ENCODE measurements at places on chromosomes 5 and 9. TPM values are rescaled to one million over a fixed set of nuclear protein-coding genes. Genes with fewer than 3 reads are reported as not detected.

The PIK3R1 gene
- total RNA-seq, result 71.6 TPM

- no peak overlapping the region for H3K27ac ChIP-seq
- no peaks in the 10 kb centered on the region for H3K4me1 ChIP-seq
- H3K4me3 ChIP-seq, result no peak overlapping the region
- DNase-seq, result no peak
- H3K27me3 ChIP-seq, result no peaks in the 10 kb centered on the region
Measured at GRCh38 chr9:73007966-73008672, 55.3 kb upstream of the ALDH1A1 start.

DNA sequence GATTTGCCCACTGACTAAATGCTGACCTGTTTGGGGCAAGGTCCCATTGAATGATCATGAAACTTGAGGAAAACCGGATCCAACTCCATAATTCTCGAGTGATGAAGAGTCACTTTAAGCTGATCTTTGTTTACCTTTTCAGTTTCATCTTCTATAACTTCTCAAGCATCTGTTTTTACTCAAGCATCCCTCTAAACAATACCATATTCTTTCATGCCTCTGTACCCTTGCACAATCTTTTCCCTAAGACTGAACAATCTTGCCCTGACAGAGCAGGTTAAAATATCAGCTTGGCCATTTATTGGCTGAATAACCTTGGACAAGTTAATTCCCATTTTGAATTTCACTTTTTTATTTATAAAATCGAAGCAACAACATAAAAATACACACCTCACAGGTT is 39.8 kb downstream of the TYRP1 start:
- no peak for DNase-seq
- no peak overlapping the region for H3K4me3 ChIP-seq
- no peaks in the 10 kb centered on the region for H3K4me1 ChIP-seq
- no peaks in the 10 kb centered on the region for H3K27me3 ChIP-seq

GRCh38 chr5:2895876-2896275 is 144.4 kb upstream of the IRX2 start:
- no peaks in the 10 kb centered on the region for H3K36me3 ChIP-seq
- H3K4me1 ChIP-seq, result no peaks in the 10 kb centered on the region
- DNase-seq, result no peak
- no peaks in the 10 kb centered on the region for H3K27me3 ChIP-seq
- no peak overlapping the region for H3K4me3 ChIP-seq

DNA sequence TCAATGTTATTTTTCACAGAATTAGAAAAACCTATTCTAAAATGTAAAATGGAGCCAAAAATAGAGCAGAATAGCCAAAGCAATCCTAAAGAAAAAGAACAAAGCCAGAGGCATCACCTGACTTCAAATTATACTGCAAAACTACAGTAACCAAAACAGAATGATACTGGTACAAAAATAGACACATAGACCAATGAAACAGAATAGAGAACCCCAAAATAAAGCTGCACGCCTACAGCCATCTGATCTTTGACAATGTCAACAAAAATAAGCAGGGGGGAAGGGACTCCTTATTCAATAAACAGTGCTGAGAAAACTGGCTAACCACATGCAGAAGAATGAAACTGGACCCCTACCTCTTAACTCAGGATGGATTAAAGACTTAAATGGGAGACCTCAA is 65.8 kb upstream of the PDE4D start:
- no peak for DNase-seq
- H3K4me1 ChIP-seq, result no peaks in the 10 kb centered on the region
- H3K4me3 ChIP-seq, result no peak overlapping the region
- H3K36me3 ChIP-seq, result no peaks in the 10 kb centered on the region
- H3K27me3 ChIP-seq, result no peaks in the 10 kb centered on the region
- H3K27ac ChIP-seq, result no peak overlapping the region

DNA sequence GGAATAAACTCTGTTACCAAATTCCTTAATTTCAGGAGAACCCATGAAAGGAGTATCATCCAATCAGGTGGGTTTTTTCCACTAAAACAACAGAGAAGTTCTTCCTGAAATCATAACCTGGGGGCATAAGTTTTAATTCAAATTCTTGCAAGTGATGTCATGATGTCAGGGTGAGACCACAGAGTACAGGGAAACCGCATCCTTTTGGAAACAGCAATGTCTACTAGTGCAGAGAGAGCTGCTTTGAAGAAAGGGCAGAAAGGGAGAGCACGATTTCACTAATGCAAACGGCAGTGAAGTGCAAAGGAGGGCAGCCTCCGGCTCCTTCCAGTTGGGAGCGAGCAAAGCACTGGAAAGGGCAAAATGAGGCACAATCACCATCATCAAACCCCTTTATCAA is 20.6 kb upstream of the CMBL start:
- peaks cover 8% of the 10 kb centered on the region for H3K4me1 ChIP-seq
- no peaks in the 10 kb centered on the region for H3K27me3 ChIP-seq
- no peak overlapping the region for H3K4me3 ChIP-seq
- no peaks in the 10 kb centered on the region for H3K36me3 ChIP-seq

DNA sequence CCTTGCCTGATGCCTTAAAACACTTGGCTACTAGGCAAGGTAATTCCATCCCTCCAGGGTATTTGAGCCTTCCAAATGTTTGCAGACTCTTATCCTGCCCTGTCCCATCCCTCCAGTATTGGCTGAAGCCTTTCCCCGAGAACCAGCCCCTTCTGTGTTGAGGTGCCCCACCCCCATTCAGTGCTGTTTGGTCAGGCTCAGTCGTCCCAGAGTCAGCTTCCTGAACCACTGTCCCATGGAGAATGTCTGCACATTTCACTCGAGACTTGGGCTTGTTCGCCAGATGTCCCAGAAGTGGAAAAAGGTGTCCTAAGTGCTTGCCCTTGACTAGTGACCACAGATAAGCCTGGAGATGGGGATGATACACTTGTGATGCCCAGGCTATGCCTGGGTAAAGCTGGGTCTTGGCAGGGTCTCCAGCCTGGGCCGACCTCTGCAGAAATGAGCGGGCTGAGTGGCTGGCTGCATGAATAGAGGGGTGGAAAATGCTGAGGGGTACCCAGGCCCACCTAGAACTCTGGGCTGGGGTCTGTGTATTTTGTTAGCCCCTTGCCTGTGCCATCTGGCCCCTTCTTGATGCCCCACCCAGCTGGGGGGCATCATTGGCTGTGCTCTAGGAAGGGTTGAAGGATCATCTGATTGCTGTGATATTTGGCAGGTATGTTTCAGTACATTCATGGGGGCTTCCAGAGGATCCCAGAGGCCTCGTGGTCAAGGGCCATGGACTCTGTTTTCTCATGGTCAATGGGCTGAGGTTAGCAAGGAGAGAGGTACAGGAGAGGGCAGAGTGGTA is 178.4 kb downstream of the MACROH2A1 start:
- no peaks in the 10 kb centered on the region for H3K27me3 ChIP-seq
- no peaks in the 10 kb centered on the region for H3K4me1 ChIP-seq
- no peak for DNase-seq

GRCh38 chr9:16276866-16277265 is 593.6 kb downstream of the BNC2 start:
- no peak overlapping the region for H3K4me3 ChIP-seq
- no peak for DNase-seq
- H3K36me3 ChIP-seq, result no peaks in the 10 kb centered on the region
- no peak overlapping the region for H3K27ac ChIP-seq
- H3K27me3 ChIP-seq, result no peaks in the 10 kb centered on the region

DNA sequence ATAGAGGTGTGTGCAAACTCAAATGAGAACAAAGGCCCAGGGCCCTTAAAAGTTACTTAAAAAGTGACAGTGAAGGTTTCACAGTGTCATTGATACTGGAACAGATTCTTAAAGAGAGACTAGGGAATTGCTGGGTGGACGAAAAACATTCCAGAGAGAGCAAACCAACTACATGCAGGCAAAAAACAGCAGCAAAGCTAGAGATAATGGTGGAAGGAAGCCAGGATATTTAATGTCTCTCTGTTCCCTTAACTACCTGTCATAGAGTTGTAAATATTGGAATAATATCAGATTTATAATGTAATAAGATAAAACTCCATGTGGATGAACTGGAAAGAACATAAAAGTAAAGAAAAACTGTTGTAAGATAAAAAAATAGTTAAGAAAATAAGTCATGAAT is 508.6 kb downstream of the TAF11L14 start:
- DNase-seq, result no peak
- no peaks in the 10 kb centered on the region for H3K27me3 ChIP-seq
- no peak overlapping the region for H3K27ac ChIP-seq
- H3K36me3 ChIP-seq, result no peaks in the 10 kb centered on the region
